ENCODE measurements at places on chromosomes 3 and 15. TPM values are rescaled to one million over a fixed set of nuclear protein-coding genes. Genes with fewer than 3 reads are reported as not detected.

The FBXO40 gene
- total RNA-seq = not detected

The C2CD4A gene
- total RNA-seq = 0.44 TPM

The PRR20G gene
- not detected for total RNA-seq

The KIF7 gene
- 0.60 TPM for total RNA-seq

DNA sequence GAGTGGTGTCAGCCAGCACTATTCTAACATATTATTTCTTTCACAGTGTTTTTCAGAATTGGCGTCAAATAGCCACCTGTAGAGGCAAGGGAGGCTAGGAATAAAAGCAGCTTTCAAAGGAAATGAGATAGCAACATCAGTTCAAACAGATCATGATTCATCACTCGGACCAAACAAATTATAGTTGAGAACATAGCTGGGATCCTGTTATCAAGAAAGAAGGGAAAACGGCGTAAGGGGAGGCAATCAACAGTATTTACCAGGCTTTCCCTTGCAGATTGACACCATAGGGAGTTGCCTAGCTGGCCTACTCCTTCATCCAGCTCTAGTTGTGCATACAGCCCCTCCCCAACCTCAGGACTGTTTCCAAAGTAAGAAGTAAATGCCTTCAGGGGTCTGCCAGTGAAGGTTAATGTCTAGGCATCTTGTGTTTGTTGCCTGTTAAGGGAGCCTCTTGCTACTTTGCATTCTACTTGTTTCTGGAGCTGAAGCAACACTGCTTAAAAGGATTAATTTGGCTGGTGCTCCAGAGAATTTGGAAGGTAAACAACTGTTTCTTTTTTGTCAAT lies 286.5 kb downstream of the NSUN3 start:
- no peak for ATAC-seq

DNA sequence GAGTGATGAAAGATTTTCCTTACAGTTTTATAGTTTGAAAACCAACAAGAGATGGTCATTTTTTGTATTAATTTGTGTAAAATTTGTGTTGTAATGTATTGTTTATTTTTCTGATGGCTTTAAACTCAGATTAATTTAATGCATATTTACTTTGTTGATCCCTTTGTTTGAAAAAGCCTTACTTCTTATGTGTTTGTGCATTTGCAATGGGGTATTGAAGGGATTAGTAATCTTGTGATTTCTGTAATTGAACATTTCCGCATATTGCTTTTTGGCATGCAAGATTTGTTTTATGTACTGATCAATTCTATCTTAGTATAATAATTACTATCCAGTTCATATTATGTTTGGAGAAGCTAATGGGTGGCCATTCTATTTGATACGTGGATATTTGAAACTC lies 98.4 kb upstream of the ROBO1 start:
- no peak for ATAC-seq

Data from esophagus mucosa (tissue), 1 donor.